ENCODE measurements at places on chromosomes 2 and 18.

DNA sequence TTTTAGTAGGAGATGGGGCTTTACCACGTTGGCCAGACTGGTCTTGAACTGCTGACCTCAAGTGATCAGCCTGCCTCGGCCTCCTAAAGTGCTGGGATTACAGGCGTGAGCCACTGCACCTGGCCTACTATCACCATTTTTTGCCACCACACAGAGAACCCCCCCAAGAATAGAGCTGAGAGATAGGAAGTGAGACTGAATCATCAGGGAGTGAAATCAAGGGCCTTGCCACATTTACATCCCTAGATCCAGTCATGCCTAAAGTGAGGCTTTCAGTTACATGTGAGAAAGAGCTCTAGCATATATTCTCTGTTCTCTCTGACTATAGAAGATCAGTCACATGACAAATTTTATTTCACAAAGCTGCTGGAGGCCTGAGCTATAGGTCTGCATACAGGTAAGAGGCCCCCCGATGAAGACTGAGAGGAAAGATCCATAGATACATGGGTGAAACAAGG lies 28.0 kb upstream of the KCMF1 start:
- DNase-seq = no peak

- peak; percentile 34 for DNase-seq
Observed at GRCh38 chr2:166651080-166651675, 157.1 kb upstream of the SCN7A start.

GRCh38 chr2:202290970-202291369 lies 25.4 kb downstream of the NOP58 start:
- DNase-seq = no peak

DNA sequence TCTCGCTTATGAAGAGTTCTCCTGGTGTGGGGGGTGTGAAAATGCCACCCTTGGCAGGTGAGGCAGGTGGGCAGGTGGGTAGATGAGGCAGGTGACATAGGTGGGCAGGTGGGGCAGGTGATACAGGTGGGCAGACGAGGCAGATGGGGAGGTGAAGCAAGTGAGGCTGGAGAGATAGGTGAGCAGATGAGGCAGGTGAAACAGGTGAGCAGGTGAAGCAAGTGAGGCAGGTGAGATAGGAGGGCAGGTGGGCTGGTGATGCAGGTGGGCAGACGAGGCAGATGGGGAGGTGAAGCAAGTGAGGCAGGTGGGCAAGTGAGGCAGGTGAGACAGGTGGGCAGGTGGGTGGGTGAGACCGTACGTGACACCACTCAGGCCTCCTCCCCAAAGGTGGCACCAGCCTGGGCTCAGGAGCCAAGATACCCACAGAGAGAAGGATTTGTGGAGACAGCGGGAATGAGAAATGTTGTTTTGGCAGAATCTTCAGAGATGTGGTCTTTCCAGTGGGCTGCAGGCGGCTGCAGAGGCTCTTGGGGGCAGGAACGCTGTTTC lies 232.3 kb upstream of the MYT1L start:
- DNase-seq = no peak

DNA sequence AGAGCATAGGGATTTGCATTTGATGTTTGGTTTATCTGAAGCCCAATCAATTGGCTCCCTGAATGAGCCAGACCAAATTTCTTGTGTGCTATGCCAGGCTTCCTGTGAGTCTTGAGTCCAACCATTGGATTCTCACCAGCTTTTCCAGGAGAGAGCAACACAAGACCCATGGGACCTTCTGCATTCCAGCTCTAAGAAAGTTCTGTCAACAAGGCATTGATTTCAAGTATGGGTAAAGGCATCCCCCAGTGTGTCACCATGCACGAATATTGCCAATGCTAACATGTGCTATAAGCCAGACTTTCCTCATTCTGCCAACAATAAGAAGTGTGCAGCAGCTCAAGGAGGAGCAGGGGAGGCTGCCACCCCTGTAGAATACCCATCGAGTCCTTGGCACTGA lies 266.6 kb downstream of the ETAA1 start:
- no peak for DNase-seq

- DNase-seq = no peak
Observed at GRCh38 chr2:10547663-10548376, 99.7 kb upstream of the ODC1 start.

All from HS-5 (cell line).